ENCODE measurements at places on chromosomes 4 and X. TPM values are rescaled to one million over a fixed set of nuclear protein-coding genes. Genes with fewer than 3 reads are reported as not detected.

LGI2 gene
- not detected for total RNA-seq

ITIH6 gene
- total RNA-seq = not detected

DNA sequence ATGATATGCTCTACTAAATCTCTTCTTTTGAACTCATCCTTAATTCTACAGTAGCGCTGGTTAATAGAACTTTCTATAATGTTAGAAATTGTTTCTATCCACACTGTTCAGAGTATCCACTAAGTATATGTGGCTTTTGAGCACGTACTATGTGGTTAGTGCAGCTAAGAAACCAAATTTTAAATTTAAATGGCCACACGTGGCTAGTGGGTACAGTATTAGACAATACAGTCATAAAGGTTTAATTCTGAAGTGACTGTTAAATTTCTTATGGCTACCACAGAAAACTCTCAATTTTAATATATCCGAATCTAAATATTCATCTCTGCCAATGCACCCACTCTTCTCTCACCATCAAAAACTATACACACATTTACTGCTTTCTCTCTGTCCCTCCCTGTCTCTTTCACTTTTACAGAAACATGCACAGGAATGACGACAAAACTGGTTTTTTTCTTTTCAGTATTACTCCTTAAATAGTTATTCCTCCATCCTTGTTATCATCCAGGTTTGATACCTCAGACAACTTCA, 583.9 kb downstream of the KCTD8 start:
- no peaks in the 10 kb centered on the region for H3K27me3 ChIP-seq
- H3K4me3 ChIP-seq = no peak overlapping the region
- no peak overlapping the region for H3K27ac ChIP-seq
- no peaks in the 10 kb centered on the region for H3K4me1 ChIP-seq
- no peaks in the 10 kb centered on the region for H3K36me3 ChIP-seq

GRCh38 chr4:171101845-171102244, 711.4 kb upstream of the GALNTL6 start:
- H3K4me3 ChIP-seq = no peak overlapping the region
- H3K27me3 ChIP-seq = no peaks in the 10 kb centered on the region
- H3K36me3 ChIP-seq = no peaks in the 10 kb centered on the region
- H3K4me1 ChIP-seq = no peaks in the 10 kb centered on the region
- no peak for DNase-seq
- H3K27ac ChIP-seq = no peak overlapping the region

- H3K27ac ChIP-seq = no peak overlapping the region
- DNase-seq = no peak
- no peak overlapping the region for H3K4me3 ChIP-seq
- no peaks in the 10 kb centered on the region for H3K4me1 ChIP-seq
These were observed 92.5 kb upstream of the SLC34A2 start for GRCh38 chr4:25563071-25563564.

Measured in activated CD4-positive, alpha-beta memory T cell treated with anti-CD3 and anti-CD28 coated beads for 36 hours (primary cell).